HT1080 (cell line): ENCODE measurements at places on chromosomes 7 and 10. TPM values are rescaled to one million over a fixed set of nuclear protein-coding genes. Genes with fewer than 3 reads are reported as not detected.

SEPTIN7 gene
- total RNA-seq = 180 and 266 TPM in 2 replicates

LRRC61 gene
- not detected in 2 replicates for total RNA-seq

RSPH10B2 gene
- total RNA-seq = not detected in 2 replicates

DNA sequence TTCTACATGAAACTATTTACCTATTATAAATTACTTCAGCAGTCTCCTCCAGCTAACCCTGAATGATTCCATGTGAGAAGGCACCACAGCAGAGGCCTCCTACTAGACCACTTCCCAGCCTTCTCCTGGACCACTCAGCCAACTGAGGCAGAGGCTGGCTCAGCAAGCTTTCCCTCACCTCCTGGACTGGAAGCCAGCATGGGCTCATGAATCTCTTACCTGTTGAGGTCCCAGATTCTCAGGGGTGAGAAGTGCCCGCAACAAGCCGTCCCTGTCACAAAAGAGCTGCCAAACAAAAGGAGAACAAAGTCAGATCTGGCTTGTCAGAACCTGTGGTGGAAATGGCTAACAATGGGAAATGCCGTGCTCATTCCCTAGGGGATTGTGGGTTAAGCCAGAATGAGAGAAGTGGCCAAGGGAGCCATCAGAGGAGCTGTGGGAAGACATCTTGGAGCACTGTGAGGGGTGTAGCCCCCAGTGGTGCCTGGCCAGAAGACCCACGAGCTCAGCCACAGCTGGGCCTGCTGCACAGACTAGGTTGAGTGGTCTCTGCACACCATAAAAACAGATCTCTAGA is 36.5 kb downstream of the DPCD start:
- no peak for DNase-seq

DNA sequence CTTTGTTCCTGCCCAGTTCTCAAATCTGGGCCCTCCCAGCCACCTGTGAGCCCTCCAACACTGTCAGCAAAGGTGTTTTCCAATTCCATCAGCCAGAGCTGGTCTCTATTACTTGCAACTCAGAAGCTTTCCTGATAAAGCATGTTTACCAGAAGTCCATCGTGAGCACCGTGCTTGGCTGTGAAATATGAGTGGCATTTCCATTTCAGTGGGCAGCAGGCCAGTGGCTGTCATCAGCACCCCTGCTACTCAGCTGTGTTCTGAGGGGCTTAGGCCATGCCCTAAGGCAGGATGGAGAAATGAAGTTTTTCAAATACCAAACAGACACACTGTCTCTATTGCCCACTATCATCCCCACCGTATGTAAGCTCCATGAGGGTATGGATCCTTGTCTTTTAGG is 12.7 kb upstream of the BNIP3 start:
- DNase-seq = no peak

DNA sequence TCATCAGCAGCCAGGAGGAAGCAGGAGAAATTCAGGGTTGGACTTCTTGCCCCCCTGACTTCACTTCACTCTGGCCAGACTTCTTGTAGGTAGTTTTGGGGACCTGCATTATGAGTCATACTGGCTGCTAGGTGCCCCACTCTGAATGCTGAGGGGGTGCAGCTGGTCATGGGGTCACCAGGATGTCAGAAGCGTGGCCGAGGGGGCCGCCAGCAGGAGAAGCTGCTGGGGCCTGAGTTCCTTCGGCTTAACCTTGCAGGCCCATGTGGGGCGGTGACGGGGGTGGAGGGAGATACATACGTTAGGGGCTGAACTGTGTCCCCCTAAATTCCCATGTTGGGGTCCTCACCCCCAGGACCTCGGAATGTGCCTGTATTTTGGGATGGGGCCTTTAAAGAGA is 18.2 kb downstream of the UNCX start:
- DNase-seq = no peak

DNA sequence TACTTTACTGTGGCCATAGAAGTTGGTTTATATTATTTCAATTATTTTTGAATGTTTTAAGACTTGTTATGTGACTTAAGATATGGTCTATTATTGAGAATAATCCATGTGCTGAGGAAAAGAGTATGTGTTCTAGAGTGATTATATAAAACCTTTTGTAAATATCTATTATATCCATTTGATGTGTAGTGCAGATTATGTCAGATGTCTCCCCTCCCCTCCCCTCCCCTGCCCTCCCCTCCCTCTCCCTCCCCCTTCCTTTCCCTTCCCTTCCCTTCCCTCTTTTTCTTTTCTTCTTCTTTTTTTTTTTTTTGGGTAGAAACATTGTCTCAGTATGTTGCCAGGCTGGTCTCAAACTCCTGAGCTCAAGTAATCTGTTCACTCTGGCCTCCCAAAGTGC is 8.3 kb upstream of the CYP2C8 start:
- DNase-seq = no peak

DNA sequence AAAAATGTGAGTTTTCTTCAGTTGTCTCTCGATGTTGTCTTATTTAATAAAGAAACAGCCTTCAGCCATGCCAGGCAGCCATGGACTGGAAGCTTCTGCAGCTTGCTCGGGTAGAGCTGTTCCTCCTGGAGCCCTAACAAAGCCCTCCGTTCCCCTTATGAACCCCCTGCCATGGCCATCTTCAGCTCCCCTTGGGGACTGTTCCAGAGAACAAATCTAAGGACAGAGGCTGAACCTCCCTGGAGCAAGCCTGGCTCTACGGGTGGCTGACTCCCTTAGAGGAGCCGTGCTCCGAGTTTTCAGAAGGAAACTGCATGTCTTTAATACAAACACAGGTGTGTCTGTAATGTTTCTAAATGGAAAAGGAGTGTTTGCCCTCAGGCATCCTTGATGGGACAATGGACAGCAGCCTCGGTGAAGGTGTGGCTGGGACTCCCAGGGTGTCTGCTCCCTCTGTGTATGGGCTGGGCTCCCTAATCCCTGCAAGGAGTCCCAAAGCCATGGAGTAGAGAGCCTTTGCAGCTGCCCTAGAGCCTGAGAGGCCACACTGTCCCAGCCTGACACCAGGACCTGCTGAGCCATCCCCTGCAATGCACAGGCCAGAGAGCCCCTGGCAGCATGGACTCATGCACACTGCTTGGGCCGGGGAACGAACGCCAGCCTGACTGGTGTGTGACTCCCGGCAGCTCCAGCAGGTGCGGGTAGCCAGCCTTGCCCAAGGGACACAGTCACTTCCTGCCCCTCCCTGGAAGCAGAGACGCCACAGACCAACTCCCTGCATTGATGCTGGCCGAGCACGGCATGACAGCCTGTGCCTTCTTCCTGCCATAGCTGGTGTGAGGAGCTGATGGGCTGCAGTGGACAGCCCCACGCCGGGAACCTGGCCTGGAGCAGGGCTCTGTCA is 381.8 kb downstream of the TCERG1L start:
- DNase-seq = no peak

DNA sequence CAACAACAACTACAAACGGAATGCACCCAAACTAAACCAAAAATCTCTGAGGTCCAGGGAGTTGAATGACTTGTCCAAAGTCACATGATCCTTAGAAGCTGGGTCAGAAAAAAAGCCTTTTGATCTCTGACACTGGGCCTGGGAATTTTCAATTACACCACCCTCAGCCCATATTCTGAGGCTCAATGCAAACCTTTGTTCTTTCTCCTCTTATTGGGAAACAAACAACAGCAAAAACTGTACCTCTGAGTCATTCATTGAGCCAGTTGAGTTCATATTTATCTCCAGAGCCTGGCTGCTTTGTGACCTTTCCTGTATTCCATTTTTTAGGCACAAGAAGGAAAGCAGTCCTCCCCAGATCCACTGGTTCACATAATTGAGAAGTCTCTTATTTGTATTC is 51.2 kb upstream of the SORCS1 start:
- no peak for DNase-seq

NME8 gene
- total RNA-seq = not detected in 2 replicates

SPDYE6 gene
- total RNA-seq = not detected in 2 replicates

LOXL4 gene
- total RNA-seq = not detected in 2 replicates

GRCh38 chr10:73163096-73163495 is 4.7 kb downstream of the ECD start:
- DNase-seq = no peak
